ENCODE measurements at places on chromosomes 5 and 9.

DNA sequence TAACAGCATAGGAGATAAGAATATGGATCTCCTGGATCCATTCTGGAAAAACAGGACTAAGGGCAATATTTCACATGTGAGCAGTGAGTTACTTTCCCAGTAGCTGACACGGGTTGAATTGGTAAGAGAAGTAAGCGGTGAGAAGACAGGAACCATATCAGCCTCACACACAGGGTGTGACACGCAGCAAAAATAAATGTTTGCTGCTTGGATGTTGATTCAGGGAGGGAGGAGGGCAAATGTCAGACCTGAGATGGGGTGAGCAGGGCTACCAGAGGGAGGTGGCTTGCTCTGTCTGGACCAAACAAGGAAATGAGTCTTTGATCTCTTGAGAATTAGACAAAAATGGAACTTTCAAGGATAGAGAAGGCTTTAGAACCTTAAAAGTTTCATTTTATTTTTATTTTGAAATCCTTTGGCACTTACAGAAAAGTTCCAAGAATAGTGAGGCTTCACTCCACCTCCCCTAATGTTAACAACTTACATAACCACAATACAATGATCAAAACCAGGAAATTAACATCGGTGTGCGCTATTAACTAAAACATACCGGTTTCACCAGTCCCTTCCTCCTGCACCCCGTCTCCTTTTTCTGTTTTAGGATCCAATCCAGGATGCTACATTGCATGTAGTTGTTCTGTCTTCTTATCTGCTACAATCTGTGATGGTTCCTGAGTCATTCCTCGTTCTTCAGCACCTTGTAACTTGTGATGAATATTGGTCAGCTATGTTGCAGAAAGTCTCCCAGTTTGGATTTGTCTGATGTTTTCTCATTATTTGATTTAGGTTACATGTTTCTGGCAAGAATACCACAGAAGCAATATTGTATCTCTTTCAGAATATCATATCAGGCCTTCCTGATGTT is 20.5 kb upstream of the ARHGEF28 start:
- no peak for DNase-seq

- DNase-seq, result no peak
Measured at GRCh38 chr5:7642029-7642428, 208.9 kb downstream of the CFAP90 start.

DNA sequence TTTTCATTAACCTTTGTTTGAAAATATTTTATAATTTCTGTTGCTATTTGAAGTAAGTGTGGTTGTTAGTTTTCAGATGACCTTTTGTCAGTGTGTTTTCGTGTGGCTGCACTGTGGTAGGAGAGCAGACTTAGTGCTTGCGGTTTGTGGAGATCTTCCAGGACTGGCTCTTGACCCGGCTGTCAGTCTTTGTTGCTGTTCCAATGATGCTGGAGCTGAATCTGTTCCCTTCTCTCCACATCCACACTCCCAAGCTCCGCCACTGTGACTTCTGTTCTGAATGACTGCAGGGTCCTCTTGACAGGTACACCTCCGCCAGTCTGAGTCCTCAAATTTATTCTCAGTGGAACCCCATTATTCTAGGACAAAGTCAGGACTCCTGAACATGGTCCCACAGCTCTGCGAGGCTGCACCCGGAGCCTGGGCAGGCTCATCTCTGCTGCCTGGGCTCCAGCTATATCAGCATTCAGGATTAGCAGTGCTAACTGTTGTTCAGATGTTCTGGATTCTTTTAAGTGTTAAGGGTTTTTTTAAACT is 126.0 kb downstream of the WNK2 start:
- no peak for DNase-seq

DNA sequence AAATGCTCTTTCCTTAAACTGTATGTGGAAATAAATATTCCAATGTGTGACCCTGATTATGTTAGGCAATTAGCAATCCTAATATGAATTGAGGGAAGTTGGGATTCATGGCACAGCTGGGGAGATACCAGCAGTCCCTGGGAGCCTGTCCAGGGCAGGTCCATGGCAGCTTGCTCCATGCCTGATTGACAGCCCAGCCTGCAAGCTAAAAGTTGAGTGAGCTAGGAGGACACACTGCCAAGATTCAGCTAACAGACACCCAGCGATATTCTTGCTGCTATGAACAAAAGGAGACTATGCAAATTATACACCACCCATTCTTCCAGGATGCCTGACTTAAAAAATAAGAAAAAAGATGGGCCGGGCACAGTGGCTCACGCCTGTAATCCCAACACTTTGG is 6.2 kb downstream of the TGFBI start:
- DNase-seq, result no peak
